Esophagus squamous epithelium (tissue), 5 donors: ENCODE measurements at places on chromosomes 6 and 20.

DNA sequence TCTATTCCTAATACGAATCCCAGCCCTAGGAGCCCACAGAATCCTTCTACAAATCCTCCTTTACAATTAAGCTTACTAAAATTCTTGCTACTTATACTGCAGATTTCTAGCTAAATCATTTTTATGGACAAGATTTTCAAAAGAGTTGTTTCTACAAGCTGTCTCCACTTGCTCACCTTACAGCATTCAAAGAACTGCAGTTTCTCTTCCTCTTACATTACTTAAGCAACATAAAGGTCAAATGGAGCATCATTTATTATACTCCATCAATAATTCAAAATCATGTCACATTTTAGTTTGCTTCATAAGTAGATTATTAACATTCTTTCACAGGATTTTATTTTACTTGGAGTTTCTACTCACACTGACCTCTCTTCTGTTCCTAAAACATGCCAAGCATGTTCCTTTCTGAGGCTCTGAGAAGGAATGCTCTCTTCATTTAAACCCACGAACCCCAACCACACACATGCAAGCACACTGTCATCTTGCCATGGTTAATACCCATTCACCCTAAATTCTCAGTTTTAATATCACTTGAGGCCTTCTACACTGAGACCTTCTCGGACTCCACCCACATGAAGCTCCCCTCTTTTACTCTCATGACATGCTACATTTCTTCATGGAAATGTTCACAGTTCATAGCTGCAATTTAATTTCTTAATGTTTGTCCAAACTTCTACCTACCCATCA, 388.2 kb downstream of the TBC1D32 start:
- no peak for DNase-seq

- no peak for DNase-seq
Measured at GRCh38 chr20:24571159-24571558, 101.7 kb downstream of the SYNDIG1 start.

- no peak for DNase-seq
Measured at GRCh38 chr20:775679-776135, 7.4 kb upstream of the SLC52A3 start.

- no peak for DNase-seq
Measured at GRCh38 chr20:275791-276190, 14.8 kb downstream of the C20orf96 start.

DNA sequence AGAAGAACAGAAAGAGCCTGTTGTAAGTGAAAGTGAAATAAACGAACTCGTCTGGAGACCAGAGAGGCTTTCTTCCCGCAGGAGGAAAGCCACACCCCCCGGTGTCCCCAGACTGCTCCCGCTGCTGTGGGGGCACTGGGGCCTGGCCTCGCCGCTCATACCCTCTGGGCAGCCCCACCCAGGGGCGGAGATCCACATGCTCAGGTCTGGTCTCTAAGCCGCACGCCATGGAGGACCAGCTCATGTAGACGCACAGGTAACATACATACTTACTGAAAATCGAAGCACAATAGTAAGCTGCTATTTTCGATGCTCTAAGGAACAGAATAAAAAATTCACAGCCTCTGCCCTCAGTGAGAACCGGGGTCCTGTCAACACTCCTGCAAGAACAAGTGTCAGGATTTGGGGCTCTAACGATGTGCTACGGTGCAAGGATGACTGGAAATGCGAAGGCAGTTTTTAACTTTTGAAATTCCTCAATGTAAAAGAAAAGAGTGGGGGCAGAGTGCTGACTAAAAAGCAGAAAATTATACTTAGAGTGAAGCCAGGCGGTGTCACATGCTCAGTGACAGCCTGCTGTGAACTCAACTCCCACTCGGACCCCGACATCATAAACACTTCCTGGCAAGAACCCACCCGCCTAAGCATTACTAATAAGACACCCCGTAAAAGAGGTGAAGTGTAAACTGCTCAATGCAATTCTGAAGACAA, 110.5 kb downstream of the IRF4 start:
- no peak for DNase-seq

DNA sequence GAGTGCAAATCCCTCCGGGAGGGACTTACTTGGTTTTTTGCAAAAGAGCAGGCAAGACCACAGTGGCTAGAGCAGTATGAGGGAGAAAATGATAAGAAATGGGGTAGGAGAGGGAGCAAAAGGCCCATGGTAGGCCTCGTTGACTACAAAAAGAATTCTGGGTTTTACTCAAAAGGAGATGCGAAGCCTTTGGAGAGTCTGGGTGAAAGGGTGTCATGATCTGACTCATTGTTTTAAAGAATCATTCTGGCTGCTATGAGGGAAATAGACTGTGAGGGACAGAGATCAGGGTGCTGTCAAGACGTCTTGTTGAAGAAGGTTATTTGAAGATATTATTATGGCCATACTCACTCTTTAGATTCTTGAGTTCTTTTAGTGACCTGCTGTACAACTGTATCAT, 13.0 kb downstream of the TBC1D32 start:
- no peak for DNase-seq
